Caudate nucleus (tissue), 63 donors: ENCODE measurements at places on chromosomes 1 and 21.

- no peak for DNase-seq
Observed at GRCh38 chr1:76238094-76238628, 163.6 kb downstream of the ST6GALNAC3 start.

GRCh38 chr1:94719926-94720793 is 100.0 kb upstream of the SLC44A3 start:
- DNase-seq, result no peak

- DNase-seq, result no peak
Observed at GRCh38 chr1:15246960-15247614, at the start of gene FHAD1. Gene FHAD1 (plus strand): TSS chr1:15247223. CDS start chr1:15251785, 4,562 bp downstream.

DNA sequence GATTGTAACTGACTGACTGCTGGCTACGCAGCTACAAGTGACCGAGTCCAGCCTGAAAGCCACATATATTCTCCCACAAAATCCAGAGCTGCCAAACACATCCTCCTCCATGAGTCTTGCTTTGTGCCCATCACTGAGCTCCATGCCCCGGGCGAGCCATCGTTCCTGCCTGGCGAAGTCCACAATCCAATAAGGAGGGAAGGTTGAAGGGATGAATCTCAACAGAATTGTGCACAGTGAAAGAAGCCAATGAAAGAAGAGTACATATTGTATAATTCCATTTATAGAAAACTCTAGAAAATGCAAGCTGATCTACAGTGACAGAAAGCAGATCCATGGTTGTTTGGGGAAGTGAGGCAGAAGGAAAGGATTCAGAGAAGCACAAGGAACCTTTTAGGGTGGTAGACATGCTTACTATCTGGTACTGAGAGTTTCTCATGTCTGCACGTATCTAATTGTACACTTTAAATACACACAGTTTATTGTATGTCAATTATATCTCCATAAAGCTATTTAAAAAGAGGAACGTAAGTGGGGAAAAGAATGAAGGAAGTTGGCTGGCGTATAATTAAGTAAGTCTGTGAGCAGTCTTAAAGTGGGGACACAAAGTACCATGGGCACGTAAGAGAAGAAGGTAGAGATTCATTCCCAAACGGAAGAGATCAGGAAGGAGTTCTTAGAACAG is 115.9 kb upstream of the JUN start:
- DNase-seq, result no peak

DNA sequence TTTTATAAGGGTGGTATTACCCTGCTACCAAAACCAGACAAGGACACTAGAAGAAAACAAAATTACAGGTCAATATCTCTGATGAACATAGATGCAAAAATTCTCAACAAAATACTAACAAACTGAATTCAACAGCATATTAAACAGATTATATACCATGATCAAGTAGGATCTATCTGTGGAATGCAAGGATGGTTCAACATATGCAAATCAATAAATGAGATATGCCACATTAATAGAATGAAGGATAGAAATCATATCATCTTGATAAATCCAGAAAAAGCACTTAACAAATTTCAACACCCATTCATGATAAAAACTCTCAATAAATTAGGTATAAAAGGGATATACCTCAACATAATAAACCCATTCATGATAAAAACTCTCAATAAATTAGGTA is 24.3 kb upstream of the MYBPHL start:
- DNase-seq, result no peak

DNA sequence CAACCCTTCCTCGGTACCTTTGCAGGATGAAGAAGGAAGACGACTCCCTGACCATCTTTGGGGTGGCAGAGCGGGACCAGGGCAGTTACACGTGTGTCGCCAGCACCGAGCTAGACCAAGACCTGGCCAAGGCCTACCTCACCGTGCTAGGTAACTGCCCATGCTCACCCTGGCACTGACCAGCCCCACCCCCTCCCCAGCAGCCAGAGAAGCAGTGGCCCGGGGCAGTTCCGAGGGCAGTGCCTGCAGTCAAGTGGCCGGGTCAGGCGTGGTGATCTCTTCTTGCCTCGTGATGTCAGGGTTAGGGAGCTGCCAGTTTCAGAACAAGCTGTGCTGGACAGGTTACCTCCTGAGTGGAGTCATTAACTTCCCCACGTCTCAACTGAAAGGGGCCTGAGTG is 66.4 kb upstream of the CNTN2 start:
- DNase-seq, result no peak

DNA sequence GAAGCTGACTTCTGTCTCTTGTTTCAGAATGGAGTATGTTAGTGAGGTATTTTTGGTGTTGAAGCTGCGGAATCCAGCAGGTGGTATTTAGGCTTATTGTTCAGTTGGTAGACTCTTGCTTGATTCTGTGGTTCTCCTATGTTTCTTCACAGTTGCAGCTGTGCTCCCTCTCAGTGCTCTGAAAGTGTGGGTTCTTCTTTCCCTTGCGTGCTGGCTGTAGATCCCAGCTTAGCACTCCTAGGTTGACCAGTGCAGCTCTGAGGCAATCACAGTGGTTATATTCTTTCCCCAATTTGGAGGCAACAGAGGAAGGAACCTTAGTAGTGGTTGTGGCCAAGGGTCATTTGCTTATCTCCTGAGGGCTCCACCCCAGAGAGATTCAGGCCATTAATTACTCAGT is 269.2 kb upstream of the NRIP1 start:
- no peak for DNase-seq

GRCh38 chr1:220001095-220001501 is 45.2 kb downstream of the EPRS1 start:
- DNase-seq, result no peak

GRCh38 chr1:21069549-21069948 is 107.1 kb downstream of the EIF4G3 start:
- DNase-seq, result no peak

GRCh38 chr1:170665629-170666028 is 1.7 kb downstream of the PRRX1 start:
- DNase-seq, result no peak

GRCh38 chr1:174974711-174975119 is 25.0 kb upstream of the CACYBP start:
- no peak for DNase-seq

DNA sequence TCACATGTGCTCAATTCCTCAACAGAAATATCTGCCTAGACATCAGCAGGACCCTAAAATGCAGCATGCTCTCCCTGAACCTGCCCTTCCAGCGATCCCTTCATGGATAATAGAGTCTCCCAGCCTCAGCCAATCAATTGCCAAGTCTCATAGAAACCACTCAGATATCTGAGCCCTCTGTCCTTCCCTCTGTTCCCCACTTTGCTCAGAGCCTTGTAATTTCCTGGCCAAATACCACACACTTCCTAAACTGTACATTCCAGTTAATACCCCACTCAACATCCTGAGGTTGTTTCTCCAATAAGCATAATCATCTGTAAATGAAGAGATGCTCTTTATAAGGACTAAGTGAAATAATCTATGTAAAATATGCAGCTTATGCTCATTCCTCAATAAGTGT is 59.3 kb upstream of the PTGFRN start:
- no peak for DNase-seq

- DNase-seq, result no peak
Observed at GRCh38 chr1:156947818-156948525, 27.5 kb downstream of the LRRC71 start.

GRCh38 chr1:225654277-225654597 is 1.3 kb upstream of the ENAH start:
- no peak for DNase-seq

- DNase-seq, result no peak
Observed at GRCh38 chr1:100506217-100506616, 31.7 kb upstream of the GPR88 start.

GRCh38 chr1:213249395-213249794 is 198.4 kb downstream of the RPS6KC1 start:
- DNase-seq, result no peak

DNA sequence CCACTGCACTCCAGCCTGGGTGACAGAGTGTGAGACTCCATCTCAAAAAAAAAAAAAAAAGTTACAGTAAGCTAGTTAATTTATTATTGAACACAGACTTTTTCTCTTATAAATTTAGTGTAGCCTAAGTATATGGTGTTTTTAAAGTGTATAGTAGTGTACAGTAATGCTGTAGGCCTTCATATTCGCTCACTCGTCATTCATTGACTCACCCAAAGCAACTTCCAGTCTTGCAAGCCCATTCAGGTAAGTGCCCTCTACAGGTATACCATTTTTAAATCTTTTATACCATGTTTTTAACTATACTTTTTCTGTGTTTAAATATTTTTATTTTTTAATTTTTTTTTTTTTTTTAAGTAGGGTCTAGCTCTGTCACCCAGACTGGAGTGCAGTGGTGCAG is 12.1 kb downstream of the POU2F1 start:
- no peak for DNase-seq

DNA sequence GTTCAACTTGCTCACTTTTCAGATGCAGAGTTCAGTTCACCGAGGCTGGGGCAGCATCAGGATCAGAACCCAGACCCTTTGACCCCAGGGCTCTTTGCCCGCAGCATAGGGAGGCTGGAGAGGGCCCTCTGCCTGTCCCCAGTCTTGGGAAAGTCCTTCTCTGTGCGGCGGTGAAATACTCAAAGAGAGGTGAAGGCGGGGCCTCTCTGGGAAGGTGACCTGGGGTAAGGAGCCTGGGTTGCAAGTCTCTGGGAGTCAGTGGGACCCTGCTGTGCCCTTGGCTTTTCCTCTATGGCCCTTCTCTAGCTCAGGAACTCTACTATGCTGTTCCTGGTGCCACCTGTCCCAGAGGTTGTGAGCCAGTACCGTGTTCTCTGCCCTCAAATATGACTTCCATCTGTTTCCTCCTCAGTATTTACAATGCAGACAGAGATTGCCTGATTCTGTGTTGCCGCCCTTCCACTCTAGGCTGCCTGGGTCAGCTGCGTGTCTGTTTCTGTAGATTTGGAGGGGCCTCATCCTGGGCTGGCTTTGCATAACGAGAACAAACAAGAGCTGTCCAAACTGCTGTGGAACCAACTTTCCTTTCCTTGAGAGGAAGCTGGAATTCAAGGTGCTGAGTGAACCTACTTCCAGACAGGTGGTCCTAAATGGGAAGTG is 18.7 kb upstream of the ZBTB21 start:
- DNase-seq, result no peak

- no peak for DNase-seq
Observed at GRCh38 chr1:100213141-100213540, 35.1 kb upstream of the LRRC39 start.

DNA sequence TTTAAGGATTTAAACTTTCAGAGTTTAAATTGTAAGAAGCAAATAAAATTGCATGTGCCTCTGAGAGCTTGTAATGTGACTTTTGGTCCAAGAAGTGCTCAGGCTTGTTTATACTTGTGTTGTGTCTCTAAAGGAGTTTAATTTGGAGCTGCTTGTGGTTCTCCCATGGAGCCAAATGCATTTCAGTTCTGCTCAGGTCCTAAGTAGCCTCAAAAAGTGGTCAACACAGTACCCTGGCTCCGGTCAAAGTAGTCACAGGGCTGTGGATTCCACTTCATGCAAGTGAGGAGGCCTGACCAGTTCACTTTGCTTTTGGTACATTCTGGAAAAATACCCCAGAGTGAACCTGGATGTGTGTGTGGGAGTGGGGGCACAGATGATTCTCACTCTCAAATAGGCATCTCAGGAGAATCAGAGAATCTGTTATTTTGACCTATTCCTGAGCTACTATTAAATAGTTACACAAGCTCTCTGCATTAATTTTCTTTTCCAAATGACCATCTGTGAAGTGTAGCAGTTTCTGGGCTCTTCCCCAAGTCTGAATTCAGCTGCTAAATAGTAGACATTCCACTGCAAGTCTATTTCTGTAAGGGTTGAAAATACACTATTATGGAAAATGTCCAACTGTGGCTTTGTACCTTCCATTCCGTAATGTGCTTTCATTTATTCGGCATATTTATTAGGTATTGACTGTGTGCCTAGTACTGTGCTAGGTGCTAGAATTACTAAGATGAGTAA is 31.7 kb upstream of the AGO1 start:
- no peak for DNase-seq

- no peak for DNase-seq
Observed at GRCh38 chr1:172966844-172967540, 83.7 kb downstream of the TNFSF18 start.

DNA sequence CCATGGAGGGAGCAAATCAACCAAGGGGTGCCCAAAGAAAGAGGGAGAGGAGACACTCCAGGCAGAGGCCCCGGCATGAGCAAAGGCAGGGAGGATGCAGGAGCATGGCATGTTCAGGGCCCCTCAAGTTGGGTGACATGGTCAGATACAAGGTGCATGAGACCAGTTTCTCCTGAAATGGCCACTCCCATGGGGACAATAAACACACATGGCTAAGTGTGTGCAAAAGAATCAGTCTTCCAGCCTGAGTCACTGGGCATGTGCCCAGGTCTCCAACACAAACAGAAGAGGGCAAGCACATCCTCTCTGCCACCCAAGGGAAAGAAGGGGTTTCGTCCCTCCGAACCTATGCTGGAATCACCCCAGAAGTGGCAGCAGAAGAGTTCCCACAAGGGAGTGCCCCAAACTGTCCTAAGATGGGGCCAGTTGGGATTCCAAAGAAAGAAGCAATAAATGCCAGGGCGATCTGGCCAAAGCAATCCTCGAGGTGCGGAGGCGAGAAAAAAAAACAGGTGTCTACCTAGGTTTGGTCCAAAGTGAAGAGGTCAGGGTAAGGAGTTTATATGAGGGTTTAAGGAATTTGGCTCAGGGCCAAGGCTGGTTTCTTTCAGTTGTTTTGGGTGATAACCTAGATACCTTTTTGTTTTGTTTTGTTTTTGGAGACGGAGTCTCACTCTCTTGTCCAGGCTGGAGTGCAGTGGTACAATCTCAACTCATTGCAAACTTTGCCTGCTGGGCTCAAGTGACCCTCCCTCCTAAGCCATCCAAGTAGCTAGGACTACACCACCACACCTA is 13.2 kb downstream of the CASP9 start:
- no peak for DNase-seq

DNA sequence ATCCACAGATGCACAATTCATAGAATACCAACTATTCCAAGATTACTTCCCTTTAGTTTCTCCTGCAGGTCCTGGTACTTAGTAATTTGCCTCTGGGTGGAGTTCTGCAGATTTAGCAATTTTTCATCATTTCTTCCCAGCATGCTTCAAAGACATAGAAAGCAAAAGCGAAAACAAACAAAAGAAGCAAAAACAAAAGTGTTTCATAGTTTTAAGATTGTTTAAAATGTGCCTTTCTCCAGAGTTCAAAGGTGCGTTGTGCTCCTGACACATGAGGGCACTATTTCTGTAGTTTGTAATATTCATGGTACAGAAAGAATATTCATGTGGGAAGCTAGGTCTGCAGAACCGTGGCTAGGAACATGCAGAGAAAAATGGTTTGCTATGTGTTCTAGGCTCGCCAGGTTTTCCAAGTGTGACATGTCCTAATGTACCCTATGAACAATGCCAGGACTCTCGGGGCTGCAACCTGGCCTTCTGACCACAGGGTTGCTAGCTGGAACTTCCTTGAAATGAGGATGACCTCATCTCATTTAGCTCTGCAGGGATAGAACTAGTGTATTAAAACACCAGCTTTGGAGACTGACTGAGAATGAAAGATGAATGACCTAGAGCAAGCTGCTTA is 30.0 kb upstream of the RCSD1 start:
- no peak for DNase-seq
